ENCODE measurements at places on chromosomes 13 and 19.
A peak's percentile ranks its signal among the peaks of the same experiment; 100 is the strongest.

DNA sequence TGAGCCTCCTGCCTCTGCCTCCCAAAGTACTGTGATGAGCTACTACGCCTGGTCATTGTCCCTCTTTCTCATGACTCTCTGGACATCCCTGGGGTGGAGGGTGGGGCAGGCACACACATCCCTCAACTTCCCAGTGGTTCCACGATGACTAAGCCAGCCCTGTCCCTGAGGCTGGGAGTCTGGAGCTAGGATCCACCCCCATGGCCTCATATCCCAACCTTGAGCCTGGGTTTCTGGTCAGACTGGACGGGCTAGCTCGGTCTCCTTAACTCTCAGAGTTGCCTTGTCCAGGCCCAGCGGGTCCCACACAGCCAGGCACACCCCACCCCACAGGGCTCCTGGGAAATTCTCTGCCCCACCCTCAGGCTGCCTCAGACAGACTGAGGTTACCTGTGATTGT, 19.6 kb downstream of the IER2 start:
- DNase-seq = no peak

DNA sequence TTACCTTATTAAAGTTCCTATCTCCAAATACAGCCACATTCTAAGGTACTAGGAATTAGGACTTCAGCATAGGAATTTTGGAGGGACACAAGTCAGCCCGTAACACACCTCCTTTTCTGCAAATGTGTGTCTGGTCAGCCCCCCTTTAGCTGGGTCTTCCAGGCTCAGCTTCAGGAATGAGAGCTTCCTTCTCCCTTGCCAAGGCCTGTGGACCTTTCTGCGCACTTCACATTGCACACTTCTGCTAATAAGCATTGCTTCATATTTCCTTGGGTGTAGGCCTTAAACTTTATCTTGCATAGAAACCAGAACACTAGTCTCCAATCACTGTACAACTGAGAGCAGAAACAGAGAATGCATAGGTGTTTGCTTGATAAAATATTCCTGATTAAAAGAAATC, 4.5 kb upstream of the STK24 start:
- no peak for DNase-seq

GRCh38 chr13:66837246-66837645, 392.9 kb downstream of the PCDH9 start:
- no peak for DNase-seq

DNA sequence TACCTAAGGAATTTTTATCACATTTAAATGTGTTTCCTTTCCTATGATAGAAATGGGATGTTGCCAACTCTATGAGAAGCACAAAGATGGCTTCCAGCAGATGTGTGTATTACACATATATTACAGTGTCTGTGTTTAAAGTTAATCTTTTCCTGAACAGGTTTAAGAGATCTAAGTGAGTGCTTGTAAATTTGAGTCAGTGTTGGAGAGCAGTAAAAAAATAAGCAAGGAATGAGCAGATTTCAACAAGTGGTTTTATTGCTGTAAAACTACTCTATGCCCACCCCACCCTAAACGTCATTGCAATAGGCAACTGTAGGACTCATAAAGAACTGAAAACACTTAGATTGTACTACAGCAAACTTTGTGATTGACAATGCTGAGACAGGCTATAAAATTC, 248.7 kb downstream of the KLF5 start:
- DNase-seq = no peak

DNA sequence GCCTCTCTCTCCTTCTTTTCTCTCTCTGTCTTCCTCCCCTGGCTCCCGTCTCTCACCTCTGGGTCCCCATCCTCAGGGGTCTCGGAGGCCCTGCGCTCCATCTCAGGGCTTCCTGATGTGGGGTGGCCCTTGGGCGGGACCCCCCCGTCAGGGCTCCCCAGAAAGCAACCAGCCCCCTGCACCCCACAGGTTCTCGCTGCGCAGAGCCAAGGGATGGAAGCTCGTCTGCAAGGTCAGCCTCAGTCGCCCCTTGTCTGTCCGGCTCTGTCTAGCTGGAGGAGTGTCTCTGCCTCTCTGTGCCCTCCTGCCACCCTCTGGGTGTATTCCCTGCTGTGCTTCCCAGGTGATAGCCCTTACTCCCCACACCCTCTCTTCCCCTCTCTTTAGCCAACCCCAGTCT, at the start of gene SBK3:
SBK3 (minus strand) TSS at position 101 of the 400 bp plus-strand sequence; CDS start at position 101, 0 bp downstream.
- DNase-seq = no peak

- DNase-seq = no peak
Measured at GRCh38 chr19:33750587-33751435, 45.9 kb upstream of the KCTD15 start.

DNA sequence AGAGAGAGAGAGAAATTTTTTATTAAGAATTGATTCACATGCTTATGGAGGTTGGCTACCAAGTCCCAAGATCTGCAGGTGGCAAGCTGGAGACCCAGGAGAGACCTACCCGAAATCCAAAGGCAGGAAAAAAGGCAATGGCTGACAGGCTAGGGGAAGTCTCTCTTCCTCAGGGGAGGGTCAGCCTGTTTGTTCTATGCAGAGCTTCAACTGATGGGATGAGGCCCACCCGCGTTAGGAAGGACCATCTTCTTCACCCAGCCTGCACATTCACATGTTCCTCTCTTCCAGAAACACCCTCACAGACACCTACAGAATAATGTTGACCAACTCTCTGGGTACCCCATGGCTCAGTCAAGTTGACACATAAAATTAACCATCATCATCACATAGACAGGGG, 65.3 kb upstream of the SERP2 start:
- no peak for DNase-seq

DNA sequence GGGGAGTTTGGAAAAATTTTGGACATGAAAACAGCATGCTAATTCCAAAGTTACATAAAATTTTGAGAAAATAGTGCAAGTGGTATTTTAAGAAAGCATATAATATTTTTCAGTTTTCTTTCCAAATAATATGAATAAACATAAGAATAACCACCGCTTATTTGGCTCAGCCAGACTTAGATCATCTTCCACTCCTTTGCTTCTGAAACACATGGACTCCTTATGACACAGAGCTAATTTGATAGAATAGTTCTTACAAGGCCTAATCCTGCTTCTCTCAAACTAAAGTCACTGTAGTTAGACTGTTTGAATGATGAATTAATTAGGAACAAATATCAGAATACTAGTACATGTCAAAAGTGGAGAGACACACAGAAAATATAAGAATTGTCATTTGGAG, 165.5 kb downstream of the POSTN start:
- DNase-seq = no peak

GRCh38 chr13:70960841-70961443, 852.7 kb upstream of the KLHL1 start:
- DNase-seq = peak; percentile 62

Data from astrocyte of the hippocampus (primary cell).